ENCODE measurements at places on chromosomes 12 and 14.
A peak's percentile ranks its signal among the peaks of the same experiment; 100 is the strongest.

DNA sequence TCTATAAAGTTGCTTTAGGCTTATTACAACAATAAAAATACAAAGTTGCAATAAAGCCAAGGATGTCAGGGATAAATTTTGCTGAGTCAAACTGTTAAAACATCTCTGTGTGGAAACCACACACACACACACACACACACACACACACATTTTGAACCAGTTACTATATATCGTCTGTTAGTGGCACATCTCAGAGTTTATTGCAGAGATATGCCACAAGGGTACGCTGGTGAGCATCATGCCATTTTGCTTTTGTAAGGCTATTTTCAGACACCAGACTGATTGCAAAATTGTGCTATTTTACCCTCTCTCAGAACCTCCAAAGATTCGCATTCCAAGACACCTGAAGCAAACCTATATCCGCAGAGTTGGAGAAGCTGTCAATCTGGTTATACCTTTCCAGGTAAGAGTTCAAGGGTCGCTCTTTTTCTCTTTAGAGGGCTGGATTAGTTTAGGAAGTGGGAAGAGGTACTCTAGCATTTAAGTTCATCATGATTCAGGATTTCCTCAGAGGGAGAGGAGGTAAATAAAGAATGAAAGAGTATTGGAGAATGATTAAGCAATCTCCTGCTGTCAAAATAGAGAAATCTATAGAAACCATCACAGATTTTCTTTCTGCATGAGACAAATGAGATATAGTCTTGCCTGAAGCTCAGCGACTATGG lies 27.3 kb upstream of the CHPT1 start:
- peak; percentile 4 for DNase-seq

- DNase-seq = no peak
These were observed 10.7 kb upstream of the TCL1B start for GRCh38 chr14:95675486-95675885.

GRCh38 chr12:89059056-89059455 lies 293.2 kb downstream of the DUSP6 start:
- DNase-seq = no peak

DNA sequence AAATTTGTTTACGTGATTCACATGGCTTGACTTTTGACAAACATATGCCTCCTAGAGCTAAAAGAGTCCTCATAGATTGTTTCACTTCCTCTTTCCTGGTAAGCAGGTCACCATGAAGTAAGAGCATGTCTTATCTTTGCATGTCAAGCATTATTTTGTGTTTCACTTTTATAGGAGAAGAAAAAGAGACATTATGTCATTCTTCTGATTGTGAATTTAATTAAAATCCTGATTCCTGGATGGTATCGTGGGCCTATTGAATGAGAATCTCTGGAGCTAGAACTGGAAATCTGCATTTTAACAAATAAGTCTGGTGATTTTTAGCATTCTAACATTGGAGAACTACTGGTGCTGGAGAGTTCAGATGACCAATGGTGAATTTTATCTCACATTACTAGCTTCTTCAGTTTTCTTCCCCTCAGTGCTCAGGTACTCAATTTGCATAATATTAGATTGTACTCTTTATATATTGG lies 218.6 kb upstream of the ATP2B1 start:
- no peak for DNase-seq

Data from AG09319 (cell line).